A549 treated with Hydrocortisone at 1 μM for 4 hours (cell line): ENCODE measurements at places on chromosomes 4 and X. TPM values are rescaled to one million over a fixed set of nuclear protein-coding genes. Genes with fewer than 3 reads are reported as not detected.

The LUZP4 gene
- total RNA-seq: not detected in 5 replicates

The OCIAD1 gene
- total RNA-seq: 124 to 198 TPM (median 131 TPM) in 5 replicates

The SYN1 gene
- 0.13 to 0.56 TPM (median 0.26 TPM) in 5 replicates for total RNA-seq

The SPIN2A gene
- total RNA-seq: 0.06 to 0.17 TPM (median 0.12 TPM) in 5 replicates

The PAGE2B gene
- not detected in 5 replicates for total RNA-seq

The F9 gene
- total RNA-seq: not detected in 5 replicates

The PNCK gene
- total RNA-seq: 0.13 to 0.44 TPM (median 0.26 TPM) in 3 of 5 replicates, not detected in the others

The IL3RA gene
- total RNA-seq: 0.16 to 0.23 TPM (median 0.22 TPM) in 5 replicates

The STK26 gene
- 8.3 to 12.9 TPM (median 10.1 TPM) in 5 replicates for total RNA-seq

The LINC00632 gene
- 0.94 to 1.7 TPM (median 1.4 TPM) in 5 replicates for total RNA-seq

The SUPT20HL1 gene
- not detected in 5 replicates for total RNA-seq

The SPANXD gene
- 0.18 to 0.48 TPM in 2 of 5 replicates, not detected in the others for total RNA-seq

The DHRSX gene
- total RNA-seq: 35.9 to 50.6 TPM (median 43.6 TPM) in 5 replicates

The PTPN13 gene
- 3.3 to 5.2 TPM (median 3.8 TPM) in 5 replicates for total RNA-seq

The CDKN2AIP gene
- total RNA-seq: 9.8 to 10.4 TPM (median 9.9 TPM) in 5 replicates

The FAM184B gene
- total RNA-seq: 0.02 to 0.05 TPM (median 0.02 TPM) in 5 replicates

The PDCL2 gene
- total RNA-seq: not detected in 5 replicates
